ENCODE measurements at places on chromosomes 3 and 15. TPM values are rescaled to one million over a fixed set of nuclear protein-coding genes. Genes with fewer than 3 reads are reported as not detected.

PRR20G gene
- not detected for polyA plus RNA-seq

IL16 gene
- polyA plus RNA-seq: 264 TPM

TRPM1 gene
- not detected for polyA plus RNA-seq

CNTN3 gene
- polyA plus RNA-seq: not detected

MORC1 gene
- not detected for polyA plus RNA-seq

CCR8 gene
- 33.6 TPM for polyA plus RNA-seq

CFAP100 gene
- not detected for polyA plus RNA-seq

IQSEC1 gene
- 20.9 TPM for polyA plus RNA-seq

CCR1 gene
- 0.11 TPM for polyA plus RNA-seq

AGTR1 gene
- polyA plus RNA-seq: not detected

NOX5 gene
- polyA plus RNA-seq: not detected

KIF7 gene
- not detected for polyA plus RNA-seq

TMEM158 gene
- polyA plus RNA-seq: not detected

ZNF385D gene
- not detected for polyA plus RNA-seq

GRM7 gene
- not detected for polyA plus RNA-seq

WNT5A gene
- not detected for polyA plus RNA-seq

LAMB2 gene
- 0.57 TPM for polyA plus RNA-seq

ISL2 gene
- not detected for polyA plus RNA-seq

SQOR gene
- polyA plus RNA-seq: 160 TPM

KIF23 gene
- polyA plus RNA-seq: 1.2 TPM

TRPC1 gene
- polyA plus RNA-seq: 0.78 TPM

ATP2B2 gene
- polyA plus RNA-seq: 0.13 TPM

LARP6 gene
- not detected for polyA plus RNA-seq

SERPINI1 gene
- 17.8 TPM for polyA plus RNA-seq

RTP1 gene
- not detected for polyA plus RNA-seq

ESYT3 gene
- polyA plus RNA-seq: not detected

GORASP1 gene
- 18.7 TPM for polyA plus RNA-seq

SLC25A20 gene
- polyA plus RNA-seq: 32.6 TPM

ANKRD63 gene
- not detected for polyA plus RNA-seq

TGM5 gene
- not detected for polyA plus RNA-seq

DNAH12 gene
- polyA plus RNA-seq: not detected

RYR3 gene
- polyA plus RNA-seq: 0.14 TPM

AP3B2 gene
- polyA plus RNA-seq: 0.23 TPM

CHRNB4 gene
- polyA plus RNA-seq: not detected

PIF1 gene
- polyA plus RNA-seq: not detected

RTP4 gene
- polyA plus RNA-seq: 17.8 TPM

EPB42 gene
- polyA plus RNA-seq: not detected

Measured in CD4-positive, CD25-positive, alpha-beta regulatory T cell (primary cell).